ENCODE measurements at places on chromosomes 5 and 9. TPM values are rescaled to one million over a fixed set of nuclear protein-coding genes. Genes with fewer than 3 reads are reported as not detected.
A peak's percentile ranks its signal among the peaks of the same experiment; 100 is the strongest.

- peaks cover 2% of the 10 kb centered on the region for H3K4me1 ChIP-seq
- peaks cover 3% of the 10 kb centered on the region for H3K36me3 ChIP-seq
- no peak for DNase-seq
- H3K27ac ChIP-seq = no peak overlapping the region
Measured at GRCh38 chr9:124805186-124805585, 28.3 kb downstream of the OLFML2A start.

GRCh38 chr5:77218263-77218662, 7.8 kb downstream of the PDE8B start:
- DNase-seq = no peak
- no peak overlapping the region for H3K27ac ChIP-seq
- no peaks in the 10 kb centered on the region for H3K4me1 ChIP-seq
- peaks cover 72% of the 10 kb centered on the region for H3K27me3 ChIP-seq
- no peak overlapping the region for H3K4me3 ChIP-seq

- no peak for DNase-seq
- H3K4me1 ChIP-seq = no peaks in the 10 kb centered on the region
- H3K36me3 ChIP-seq = no peaks in the 10 kb centered on the region
- H3K27ac ChIP-seq = no peak overlapping the region
Measured at GRCh38 chr5:41637869-41638268, 127.5 kb upstream of the PLCXD3 start.

CDC25C gene
- not detected for total RNA-seq

GRCh38 chr9:100087218-100087617, 11.6 kb downstream of the ERP44 start:
- peak overlapping the region; percentile 69 for H3K4me3 ChIP-seq
- DNase-seq = no peak
- no peaks in the 10 kb centered on the region for H3K27me3 ChIP-seq
- peak overlapping the region; percentile 92 for H3K27ac ChIP-seq
- H3K4me1 ChIP-seq = peaks cover 52% of the 10 kb centered on the region

SLC1A3 gene
- total RNA-seq = not detected

JAKMIP2 gene
- 4.1 TPM for total RNA-seq

DNA sequence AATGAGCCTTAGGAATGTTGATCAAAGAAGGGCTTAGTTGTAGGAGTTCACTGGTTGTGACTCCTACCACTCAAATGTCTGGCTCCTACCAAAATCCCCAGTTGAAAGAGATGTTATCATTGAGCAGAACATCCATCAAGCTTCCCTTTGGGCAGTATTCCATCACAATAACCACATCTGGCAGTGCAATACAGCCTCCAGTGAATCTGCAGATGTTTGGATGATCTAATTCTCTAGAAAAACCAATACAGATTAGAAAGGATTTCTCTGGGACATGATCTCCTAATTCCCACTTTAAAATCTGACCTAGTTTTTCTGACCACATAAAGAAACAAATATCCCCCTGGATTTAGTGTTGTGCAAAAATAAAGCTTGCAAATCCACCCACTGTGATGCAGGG, 81.6 kb downstream of the TMEM215 start:
- no peak overlapping the region for H3K4me3 ChIP-seq
- H3K27me3 ChIP-seq = peaks cover 17% of the 10 kb centered on the region
- H3K4me1 ChIP-seq = no peaks in the 10 kb centered on the region
- no peaks in the 10 kb centered on the region for H3K36me3 ChIP-seq
- H3K27ac ChIP-seq = no peak overlapping the region

GRCh38 chr9:13942695-13943094, 371.2 kb downstream of the NFIB start:
- H3K4me1 ChIP-seq = no peaks in the 10 kb centered on the region
- no peaks in the 10 kb centered on the region for H3K36me3 ChIP-seq
- no peaks in the 10 kb centered on the region for H3K27me3 ChIP-seq
- H3K4me3 ChIP-seq = no peak overlapping the region
- no peak for DNase-seq
- no peak overlapping the region for H3K27ac ChIP-seq

GRCh38 chr5:142222866-142223558, 101.8 kb downstream of the SPRY4 start:
- no peak for DNase-seq
- H3K27me3 ChIP-seq = no peaks in the 10 kb centered on the region
- peak overlapping the region; percentile 88 for H3K27ac ChIP-seq
- no peaks in the 10 kb centered on the region for H3K36me3 ChIP-seq
- H3K4me1 ChIP-seq = peaks cover 17% of the 10 kb centered on the region
